ENCODE measurements at places on chromosomes 5 and 9.

- DNase-seq: no peak
Observed at GRCh38 chr9:121399883-121400607, 30.0 kb upstream of the STOM start.

- no peak for DNase-seq
Observed at GRCh38 chr9:134885001-134885678, 4.5 kb downstream of the FCN2 start.

GRCh38 chr5:176481711-176482110, 33.5 kb downstream of the FAF2 start:
- DNase-seq: no peak

DNA sequence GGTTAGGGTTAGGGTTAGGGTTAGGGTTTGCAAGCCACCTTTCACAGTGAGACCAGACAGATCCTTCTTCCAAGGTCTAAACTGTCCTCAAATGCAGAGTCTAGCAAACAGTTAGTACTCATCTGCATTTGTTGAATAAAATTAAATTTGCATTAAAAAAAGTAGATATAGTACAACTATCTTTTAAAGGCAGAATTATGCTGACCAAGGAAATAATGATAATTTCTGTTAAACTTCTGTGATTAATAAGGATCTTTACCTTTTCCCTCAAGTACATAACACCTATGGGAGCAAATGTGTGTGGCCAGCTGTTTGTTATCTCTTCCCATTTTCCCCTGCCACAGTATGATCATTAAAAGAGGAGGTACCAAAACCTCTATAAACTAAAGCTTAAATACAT, 19.8 kb downstream of the PUM3 start:
- no peak for DNase-seq

Measured in activated CD8-positive, alpha-beta memory T cell treated with anti-CD3 and anti-CD28 coated beads for 4 hours (primary cell).